ENCODE measurements at places on chromosomes 13 and 19.

- DNase-seq, result peak; percentile 73
These were observed 10.2 kb downstream of the DPP9 start for GRCh38 chr19:4713384-4713951.

DNA sequence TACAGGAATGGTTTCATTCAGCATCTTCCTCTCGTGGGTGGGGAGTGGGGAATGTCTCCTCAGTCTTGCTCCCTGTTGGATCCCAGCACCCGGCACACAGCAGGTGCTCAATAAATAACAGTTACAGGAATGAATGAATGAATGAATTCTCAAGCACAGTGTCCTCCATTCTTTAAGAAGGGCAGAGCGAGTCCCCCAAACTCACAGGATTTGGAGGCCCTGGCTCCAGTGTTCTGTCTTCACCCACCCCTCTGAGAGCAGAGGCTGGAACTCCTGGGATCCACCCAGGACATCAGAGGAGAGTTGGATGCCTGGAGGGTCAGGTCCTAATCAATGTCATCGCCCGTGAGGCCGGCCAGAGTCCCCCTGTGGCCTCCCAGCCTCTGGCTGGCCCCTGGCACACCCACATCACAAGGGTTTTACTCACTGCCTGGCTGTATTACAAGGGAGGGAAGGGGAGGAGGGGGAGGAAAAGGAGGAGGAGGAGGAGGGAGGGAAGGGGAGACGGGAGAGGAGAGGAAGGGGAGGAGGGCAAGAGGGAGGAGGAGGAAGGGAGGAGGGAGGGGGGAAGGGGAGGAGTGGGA is 8.7 kb upstream of the CREB3L3 start:
- DNase-seq, result peak; percentile 43

DNA sequence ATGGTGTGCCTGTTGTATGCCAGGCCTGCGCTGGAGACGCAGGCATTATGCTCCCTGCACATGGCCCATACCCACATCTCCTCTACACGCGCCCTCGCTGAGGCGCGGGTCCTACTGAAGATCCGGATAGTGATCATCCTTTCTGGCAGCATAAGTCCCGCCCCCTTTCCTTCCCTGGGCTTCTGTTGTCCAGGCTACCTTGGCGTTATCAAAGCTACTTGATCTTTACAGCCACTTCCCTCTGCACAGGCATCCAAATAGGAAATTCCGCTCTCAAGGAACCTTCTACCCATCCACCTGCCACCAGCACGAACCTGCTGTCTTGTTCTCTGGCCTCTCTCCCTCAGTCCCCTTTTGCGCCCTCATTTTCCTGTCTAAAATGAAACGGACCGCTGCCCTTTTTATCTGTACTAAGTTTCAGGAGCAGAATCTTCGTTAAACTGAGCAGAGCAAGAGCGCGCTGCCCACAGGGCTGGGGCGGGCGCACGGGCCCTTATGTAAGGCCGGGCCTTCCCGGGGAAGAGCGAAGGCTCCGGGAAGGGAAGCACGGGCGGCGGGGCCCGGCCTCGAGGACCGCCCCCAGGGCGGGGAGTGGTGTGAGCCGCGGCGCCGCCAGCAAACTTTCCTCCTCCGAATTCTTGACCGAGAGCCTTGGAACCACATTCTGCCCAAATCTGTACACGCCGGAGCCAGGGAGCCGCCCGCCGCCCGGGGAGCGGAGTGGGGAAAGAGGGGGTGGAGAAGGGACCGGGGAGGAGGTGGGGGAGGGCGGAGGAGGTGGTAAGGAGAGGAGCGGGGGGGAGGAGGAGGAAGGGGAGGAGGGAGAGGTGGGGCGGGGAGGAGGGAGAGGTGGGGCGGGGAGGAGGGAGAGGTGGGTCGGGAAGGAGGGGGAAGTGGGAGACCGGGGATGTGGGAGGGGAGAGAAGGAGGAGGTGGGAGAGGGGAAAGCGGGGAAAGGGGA is 920 bp upstream of the UBE2L5 start:
- DNase-seq, result peak; percentile 86

GRCh38 chr13:50352720-50353480 is 337.7 kb downstream of the KCNRG start:
- DNase-seq, result no peak

DNA sequence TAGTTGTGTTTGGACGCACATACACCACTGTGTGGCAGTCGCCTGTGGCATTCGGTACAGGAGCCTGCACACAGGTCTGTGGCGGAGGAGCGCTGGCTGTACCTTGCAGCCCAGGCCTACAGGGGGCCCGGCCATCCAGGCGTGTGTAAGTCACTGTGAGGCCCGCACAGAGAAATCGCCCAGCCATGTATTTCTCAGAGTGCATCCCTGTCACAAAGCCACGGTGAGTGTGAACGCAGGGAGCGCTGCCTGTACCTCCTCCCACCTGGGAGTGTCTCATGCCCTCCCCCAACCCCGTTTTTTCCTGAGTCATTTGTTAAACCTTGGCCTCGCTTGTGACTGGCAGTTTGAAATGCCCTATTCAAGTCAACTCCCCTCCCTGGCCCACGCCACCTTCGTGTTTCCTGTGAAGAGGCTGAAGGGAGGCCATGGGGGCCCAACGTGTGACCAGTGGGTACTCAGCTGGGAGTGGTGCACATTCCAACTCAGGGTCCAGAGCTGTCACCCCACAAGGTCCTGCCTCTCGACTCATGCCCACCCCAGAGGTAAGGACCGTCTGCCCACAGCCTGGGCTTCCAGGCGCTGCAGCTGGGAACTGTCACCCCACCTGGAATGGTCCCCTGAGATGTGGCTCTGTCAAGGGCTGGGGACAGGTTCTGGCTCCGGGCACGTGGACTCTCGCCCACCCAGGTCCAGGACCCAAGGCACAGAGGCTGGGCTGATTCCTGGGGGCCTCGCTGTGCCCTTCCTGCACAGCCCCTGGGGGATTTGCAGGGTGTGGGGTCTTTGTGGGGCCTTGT is 11.6 kb upstream of the RASA3 start:
- no peak for DNase-seq

Data from fibroblast of skin of abdomen (primary cell).